Effector CD8-positive, alpha-beta T cell (primary cell): ENCODE measurements at places on chromosomes 7 and 10.

DNA sequence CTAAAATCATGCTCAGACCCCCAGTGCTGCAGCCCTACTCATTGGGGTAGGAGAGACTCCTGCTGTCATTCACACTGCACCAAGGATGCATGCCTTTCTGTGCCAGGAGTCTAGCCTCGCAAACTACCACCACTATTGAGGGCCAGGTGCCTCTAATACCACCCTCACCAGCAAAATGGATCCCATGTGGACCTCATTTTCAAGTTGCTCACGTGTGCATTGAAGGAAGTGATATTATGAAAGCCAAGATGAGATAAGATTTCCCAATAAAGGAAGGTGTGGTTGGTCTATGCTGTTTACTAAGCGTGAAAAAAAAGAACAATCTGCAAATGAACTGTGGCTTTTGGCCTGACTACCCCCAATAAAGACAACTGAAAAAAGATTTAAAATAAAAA, 7.2 kb upstream of the LAMTOR4 start:
- no peak for DNase-seq

- DNase-seq = no peak
Observed at GRCh38 chr7:2638224-2638991, 6.6 kb downstream of the TTYH3 start.

- no peak for DNase-seq
Observed at GRCh38 chr10:17232276-17232960, 4.4 kb downstream of the VIM start.

GRCh38 chr7:68955656-68956055, 642.6 kb upstream of the AUTS2 start:
- DNase-seq = no peak

GRCh38 chr7:70785427-70785826, 346.5 kb upstream of the GALNT17 start:
- no peak for DNase-seq

- DNase-seq = no peak
Observed at GRCh38 chr7:139568813-139569490, 45.5 kb downstream of the CLEC2L start.

GRCh38 chr10:102297101-102297500, 51.8 kb downstream of the GBF1 start:
- no peak for DNase-seq

DNA sequence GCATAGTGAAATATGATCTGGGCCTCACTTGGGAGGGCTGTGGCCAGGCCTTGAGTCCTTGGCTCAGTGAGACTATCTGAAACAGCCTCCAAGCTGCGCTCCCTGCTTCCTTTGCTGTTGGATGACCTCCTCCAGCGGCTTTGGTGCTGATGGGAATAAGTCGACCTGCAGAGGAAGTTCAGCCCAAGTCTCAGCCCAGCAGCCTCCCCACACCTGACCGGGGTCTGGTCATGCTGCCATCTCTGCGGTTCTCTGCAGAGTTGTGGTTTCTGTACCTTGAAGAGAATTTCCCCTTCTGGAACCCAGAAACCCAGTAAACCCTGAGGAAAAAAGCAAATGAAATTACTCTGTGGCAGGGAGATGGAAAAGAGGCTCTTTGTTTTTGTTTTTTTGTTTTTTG, 4.6 kb upstream of the RBAK start:
- DNase-seq = no peak

DNA sequence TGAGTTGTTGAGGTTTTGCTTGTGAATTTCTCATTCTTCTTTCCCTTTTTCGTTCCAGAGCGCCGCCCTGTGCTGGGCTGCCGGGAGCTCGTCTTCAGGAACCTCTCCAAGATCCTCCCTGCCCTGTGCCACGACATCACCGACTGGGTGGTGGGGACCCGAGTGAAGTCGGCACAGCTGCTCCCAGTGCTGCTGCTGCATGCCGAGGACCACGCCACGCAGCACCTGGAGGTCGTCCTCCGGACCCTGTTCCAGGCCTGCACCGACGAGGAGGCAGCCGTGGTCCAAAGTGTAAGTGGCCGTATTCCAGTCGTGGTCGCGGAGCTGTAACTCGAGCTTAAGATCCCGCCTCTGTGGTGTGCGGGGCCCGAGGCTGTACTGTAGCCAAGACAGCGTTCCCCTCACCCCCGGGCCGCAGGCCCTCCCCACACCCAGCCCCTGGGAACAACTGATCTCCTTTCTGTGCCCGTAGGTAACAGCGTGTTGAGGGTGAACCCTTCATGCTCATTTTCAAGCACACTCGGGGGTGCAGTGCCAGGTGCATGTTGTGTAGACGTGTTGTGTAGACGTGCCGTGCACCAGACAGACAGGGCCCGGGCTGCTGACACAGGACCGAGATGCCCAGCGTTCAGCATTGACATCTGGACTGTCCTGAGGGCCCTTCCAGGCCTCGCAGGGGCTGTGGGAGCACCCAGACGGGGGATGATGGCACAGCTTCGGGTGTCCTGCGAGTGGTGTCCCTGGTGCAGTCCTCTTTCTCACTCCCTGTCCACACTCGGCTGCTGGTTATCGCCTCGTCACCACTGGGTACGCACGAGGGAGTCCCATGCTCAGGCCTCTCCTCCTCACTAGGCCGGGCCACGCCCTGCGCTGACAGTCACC, 27.7 kb upstream of the PRKAR1B start:
- no peak for DNase-seq

- DNase-seq = peak; percentile 84
Observed at GRCh38 chr10:133520193-133520738, 6.9 kb upstream of the CYP2E1 start.
